ENCODE measurements at places on chromosomes 2 and 18. TPM values are rescaled to one million over a fixed set of nuclear protein-coding genes. Genes with fewer than 3 reads are reported as not detected.

The PPP1R1C gene
- total RNA-seq: not detected

The SLC9A2 gene
- not detected for total RNA-seq

The DQX1 gene
- total RNA-seq: 0.35 TPM

The PTPRN gene
- not detected for total RNA-seq

The ST6GAL2 gene
- not detected for total RNA-seq

The MSGN1 gene
- total RNA-seq: not detected

The IL1F10 gene
- not detected for total RNA-seq

The G6PC2 gene
- not detected for total RNA-seq

The TBR1 gene
- not detected for total RNA-seq

The TTC32 gene
- 44.4 TPM for total RNA-seq

The CD28 gene
- 203 TPM for total RNA-seq

The ABCA12 gene
- not detected for total RNA-seq

The LAMA3 gene
- not detected for total RNA-seq

The CDH20 gene
- not detected for total RNA-seq

The C2orf92 gene
- 13.3 TPM for total RNA-seq

The POU3F3 gene
- not detected for total RNA-seq

The FAP gene
- not detected for total RNA-seq

The EN1 gene
- total RNA-seq: not detected

The MTHFD2 gene
- 25.0 TPM for total RNA-seq

The CENPA gene
- total RNA-seq: 0.32 TPM

The DSC2 gene
- total RNA-seq: not detected

The REG3A gene
- not detected for total RNA-seq

The LINC00305 gene
- total RNA-seq: not detected

The RAB27B gene
- 2.2 TPM for total RNA-seq

The ABHD1 gene
- total RNA-seq: 1.3 TPM

The YES1 gene
- 7.9 TPM for total RNA-seq

The SLC39A6 gene
- 19.7 TPM for total RNA-seq

The C2orf15 gene
- 3.2 TPM for total RNA-seq

The BOLL gene
- not detected for total RNA-seq

The CTIF gene
- 6.5 TPM for total RNA-seq

The FBXO41 gene
- total RNA-seq: 9.8 TPM

The ARHGAP28 gene
- not detected for total RNA-seq

The IL18RAP gene
- total RNA-seq: 6.5 TPM

The DPP4 gene
- total RNA-seq: 40.2 TPM

The ANO7 gene
- total RNA-seq: 0.53 TPM

The NEU2 gene
- total RNA-seq: not detected

The CDK15 gene
- total RNA-seq: not detected

The TFCP2L1 gene
- total RNA-seq: not detected

The TRIM43 gene
- total RNA-seq: not detected

The EIF4E2 gene
- total RNA-seq: 75.5 TPM

The CCL20 gene
- total RNA-seq: 3.2 TPM

The DPY30 gene
- total RNA-seq: 50.0 TPM

The SLC9A4 gene
- total RNA-seq: not detected

The GREB1L gene
- not detected for total RNA-seq

The MRPL30 gene
- total RNA-seq: 20.2 TPM

The SERPINE2 gene
- 0.47 TPM for total RNA-seq

The REEP1 gene
- total RNA-seq: 0.15 TPM

All from CD4-positive, alpha-beta memory T cell (primary cell).